Skeletal muscle tissue (tissue), 5 donors: ENCODE measurements at places on chromosomes 11 and 22. TPM values are rescaled to one million over a fixed set of nuclear protein-coding genes. Genes with fewer than 3 reads are reported as not detected.

The HTATIP2 gene
- 5.7 TPM for total RNA-seq

The PHOX2A gene
- not detected for total RNA-seq

The LRRC56 gene
- under 0.01 TPM for total RNA-seq

The ACR gene
- total RNA-seq, result 0.52 TPM

The SUSD2 gene
- 0.52 TPM for total RNA-seq

The MAPK8IP2 gene
- total RNA-seq, result 0.52 TPM

The CATSPERZ gene
- not detected for total RNA-seq

The FAM118A gene
- 17.2 TPM for total RNA-seq

The CPSF7 gene
- total RNA-seq, result 17.7 TPM

The LRRC32 gene
- total RNA-seq, result 6.3 TPM

The MUC15 gene
- not detected for total RNA-seq

The METTL15 gene
- total RNA-seq, result 21.9 TPM

The DBX1 gene
- total RNA-seq, result under 0.01 TPM

The FAM111A gene
- total RNA-seq, result 17.2 TPM

The MUC2 gene
- not detected for total RNA-seq

The ISX gene
- total RNA-seq, result not detected

The BTG4 gene
- not detected for total RNA-seq

The BRSK2 gene
- total RNA-seq, result 1.0 TPM

The SERPIND1 gene
- not detected for total RNA-seq
